ENCODE measurements at places on chromosomes 4 and X.
A peak's percentile ranks its signal among the peaks of the same experiment; 100 is the strongest.

- DNase-seq: no peak
Observed at GRCh38 chrX:110415440-110416170, 57.0 kb downstream of the RTL9 start.

DNA sequence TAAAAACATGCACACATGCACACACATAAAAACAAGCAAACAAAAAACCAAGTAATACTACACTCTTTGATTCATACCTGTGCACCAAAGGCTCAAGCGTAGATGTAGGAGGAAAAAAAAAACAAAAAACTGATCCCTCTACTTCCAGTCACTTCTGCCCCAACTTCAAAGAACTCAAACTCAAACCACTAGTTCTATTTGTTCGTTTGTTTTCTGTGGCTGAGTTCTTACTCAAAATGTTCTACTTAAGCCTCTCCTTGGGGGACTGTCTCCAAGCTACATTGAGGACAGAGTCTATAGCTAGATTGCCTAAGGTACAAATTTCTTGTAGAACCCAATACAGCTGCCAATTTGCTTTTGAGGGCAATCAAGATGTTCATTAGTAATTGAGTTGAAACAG, 171.0 kb upstream of the ATOH1 start:
- no peak for DNase-seq

DNA sequence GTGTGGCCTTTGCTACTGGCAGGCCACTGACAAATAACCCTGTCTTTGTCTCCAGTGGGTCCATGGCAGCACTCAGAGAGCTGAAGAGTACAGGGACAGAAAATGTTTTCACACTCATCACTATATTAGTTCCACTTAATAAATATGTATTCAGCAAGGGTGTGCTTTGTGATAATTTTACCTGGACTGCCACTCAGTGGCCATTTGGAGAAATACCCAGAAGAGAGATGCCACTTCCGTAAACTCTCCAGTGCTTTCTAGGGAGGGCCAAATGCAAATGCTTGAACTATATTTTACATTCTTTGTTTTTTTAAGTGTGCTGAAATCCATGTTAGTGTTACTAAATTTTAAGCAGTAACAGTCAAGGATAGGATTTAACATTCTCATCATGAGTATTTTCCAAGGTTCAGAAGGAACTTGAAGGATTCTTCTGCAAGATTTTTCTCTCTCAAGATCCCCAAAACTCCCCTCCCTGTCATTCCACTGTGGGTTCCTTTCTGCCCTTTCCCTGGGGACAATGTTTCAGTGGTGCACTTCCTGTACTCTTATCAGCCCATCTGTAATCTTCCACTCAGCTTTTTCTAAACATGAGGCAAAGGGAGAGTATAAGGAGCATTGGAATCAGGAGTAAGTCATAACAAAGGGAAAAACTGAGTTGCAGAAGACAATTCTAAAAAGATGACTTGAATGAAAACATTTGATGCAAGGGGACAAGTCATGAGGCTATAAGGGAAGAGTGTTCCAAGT, 46.0 kb downstream of the TFDP3 start:
- DNase-seq: no peak

GRCh38 chr4:132284910-132285426, 864.1 kb upstream of the PCDH10 start:
- DNase-seq: no peak

- DNase-seq: peak; percentile 27
Observed at GRCh38 chr4:124111411-124111810, 601.1 kb downstream of the ANKRD50 start.

Data from hematopoietic multipotent progenitor cell (in vitro differentiated cells).